DND-41 (cell line): ENCODE measurements at places on chromosomes 11 and 22.

- DNase-seq: no peak
Measured at GRCh38 chr11:16606784-16607674, 131.4 kb upstream of the C11orf58 start.

GRCh38 chr22:44668190-44668885 is 33.7 kb upstream of the PRR5 start:
- no peak for DNase-seq

GRCh38 chr11:96102664-96103078 is 178.8 kb upstream of the MTMR2 start:
- DNase-seq: no peak

DNA sequence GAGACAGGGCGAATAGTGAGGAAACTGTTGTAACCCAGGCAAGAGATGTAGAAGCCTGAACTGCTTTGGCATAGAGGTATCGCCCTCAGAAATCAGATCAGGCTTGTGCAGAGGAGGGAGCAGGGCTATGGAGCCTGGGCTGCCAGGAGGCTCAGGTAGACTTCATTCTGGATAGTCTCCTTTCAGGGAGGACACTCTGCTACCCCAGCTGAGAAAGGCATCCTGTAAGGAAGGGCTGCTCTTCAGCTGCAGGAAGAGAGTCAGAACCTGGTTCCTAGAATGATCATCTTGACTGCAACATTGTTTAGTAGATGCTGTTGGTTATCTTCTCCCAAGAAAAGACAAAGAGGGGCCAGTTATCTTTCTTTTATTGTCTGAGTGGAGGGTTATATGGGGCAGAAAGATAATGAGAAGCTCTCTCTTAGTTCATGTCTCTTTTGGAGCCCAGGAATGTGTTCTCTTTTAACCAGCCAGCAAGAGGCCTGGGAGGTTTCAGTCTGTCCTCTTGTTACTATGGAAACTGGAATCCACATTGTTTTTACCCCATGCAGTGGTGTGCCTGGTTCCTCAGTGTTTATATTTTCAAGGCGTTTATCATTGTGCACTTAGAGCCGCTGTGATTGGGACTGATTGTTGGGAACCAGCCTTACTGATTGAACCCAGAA is 95.7 kb downstream of the STIM1 start:
- DNase-seq: peak; percentile 30

GRCh38 chr11:29914203-29914930 is 102.5 kb downstream of the KCNA4 start:
- DNase-seq: no peak

DNA sequence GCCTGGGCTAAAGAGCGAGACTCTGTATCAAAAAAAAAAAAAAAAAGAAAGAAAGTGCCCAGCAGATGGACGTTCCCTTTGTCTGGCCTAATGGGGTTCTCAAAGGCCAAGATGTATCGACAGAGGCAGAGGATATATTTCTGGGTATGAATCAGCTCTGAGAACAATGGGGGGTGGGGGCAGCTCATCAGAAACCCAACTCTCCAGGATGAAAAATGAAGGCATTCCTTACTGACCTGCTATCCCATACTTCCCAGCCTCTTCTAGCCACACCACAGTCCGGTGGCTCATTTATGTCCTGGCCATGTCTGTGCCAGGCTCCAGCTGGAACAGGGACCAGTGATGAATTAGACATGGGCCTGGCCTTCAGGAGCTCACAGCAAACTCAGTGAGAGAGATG is 15.2 kb upstream of the POLD3 start:
- no peak for DNase-seq

DNA sequence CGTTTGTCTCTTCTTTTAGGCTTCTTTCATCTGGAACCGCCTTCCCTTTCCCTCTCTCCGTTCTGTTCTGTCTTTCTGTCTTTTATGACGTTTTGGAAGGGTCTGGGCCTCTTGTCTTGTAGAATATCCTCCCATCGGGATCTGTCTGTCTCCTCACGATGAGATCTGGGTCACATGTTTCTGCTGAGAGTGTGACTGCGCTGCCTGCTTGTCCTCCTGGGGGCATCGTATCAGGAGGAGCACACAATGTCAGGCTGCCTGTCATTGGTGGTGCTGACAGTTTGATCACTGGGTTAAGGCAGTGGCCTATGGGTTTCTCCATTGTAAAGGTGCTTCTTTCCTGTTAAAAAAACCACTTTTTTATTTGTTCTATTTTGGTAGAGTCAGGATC is 60.4 kb upstream of the PARVG start:
- DNase-seq: no peak

DNA sequence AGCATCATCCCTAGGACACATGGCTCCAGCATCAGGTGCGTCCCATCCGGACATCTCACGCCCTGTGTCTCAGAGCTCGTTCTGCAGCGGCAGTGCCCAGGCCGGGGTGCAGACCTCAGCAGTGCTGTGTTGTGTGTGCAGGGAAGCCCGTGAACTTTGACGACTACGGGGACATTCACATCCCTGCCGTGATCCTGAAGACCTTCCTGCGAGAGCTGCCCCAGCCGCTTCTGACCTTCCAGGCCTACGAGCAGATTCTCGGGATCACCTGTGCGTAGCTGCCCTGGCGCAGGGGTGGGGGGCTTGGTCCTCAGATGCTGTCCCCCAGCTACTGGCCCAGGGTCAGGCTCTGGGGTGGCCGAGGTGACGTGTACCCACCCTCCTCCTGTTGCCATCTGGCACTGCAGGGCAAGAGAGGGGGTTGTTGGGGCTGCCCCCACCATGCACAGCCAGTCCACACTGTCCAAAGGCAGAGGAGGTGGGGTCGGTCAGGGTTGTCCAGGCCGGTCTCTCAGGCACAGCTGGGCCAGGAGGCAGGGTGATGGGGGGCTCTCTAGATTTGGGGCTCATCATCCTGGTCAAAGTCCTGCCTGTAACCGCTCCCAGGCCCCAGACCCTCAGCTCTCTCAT is 96.5 kb downstream of the ARHGAP8 start:
- DNase-seq: no peak

DNA sequence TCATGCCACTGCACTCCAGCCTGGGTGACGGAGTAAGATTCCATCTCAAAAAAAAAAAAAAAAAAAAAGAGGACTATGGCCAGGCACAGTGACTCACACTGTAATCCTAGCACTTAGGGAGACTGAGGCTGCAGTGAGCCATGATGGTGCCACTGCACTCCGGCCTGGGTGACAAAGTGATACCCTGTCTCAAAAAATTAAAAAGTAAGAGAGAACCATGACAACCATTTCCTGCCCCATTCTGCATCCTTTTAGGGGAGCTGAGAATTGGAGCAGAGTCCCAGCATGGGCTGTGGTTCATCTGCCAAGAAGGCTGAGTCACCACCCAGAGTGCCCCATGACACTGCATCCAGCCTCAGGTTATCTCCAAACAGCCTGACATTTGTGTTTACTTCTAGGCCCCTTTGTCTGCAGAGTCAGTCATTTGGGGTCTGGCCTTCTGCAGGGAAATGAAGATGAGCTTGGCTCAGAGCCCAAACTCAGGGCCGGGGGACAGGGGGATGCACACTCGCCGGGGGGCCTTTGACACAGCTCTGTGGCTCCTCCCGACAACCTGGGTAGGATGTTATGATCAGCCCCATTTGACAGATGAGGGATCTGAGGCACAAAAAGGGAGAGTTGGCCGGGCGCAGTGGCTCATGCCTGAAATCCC is 4.7 kb downstream of the CSDC2 start:
- DNase-seq: peak; percentile 18

DNA sequence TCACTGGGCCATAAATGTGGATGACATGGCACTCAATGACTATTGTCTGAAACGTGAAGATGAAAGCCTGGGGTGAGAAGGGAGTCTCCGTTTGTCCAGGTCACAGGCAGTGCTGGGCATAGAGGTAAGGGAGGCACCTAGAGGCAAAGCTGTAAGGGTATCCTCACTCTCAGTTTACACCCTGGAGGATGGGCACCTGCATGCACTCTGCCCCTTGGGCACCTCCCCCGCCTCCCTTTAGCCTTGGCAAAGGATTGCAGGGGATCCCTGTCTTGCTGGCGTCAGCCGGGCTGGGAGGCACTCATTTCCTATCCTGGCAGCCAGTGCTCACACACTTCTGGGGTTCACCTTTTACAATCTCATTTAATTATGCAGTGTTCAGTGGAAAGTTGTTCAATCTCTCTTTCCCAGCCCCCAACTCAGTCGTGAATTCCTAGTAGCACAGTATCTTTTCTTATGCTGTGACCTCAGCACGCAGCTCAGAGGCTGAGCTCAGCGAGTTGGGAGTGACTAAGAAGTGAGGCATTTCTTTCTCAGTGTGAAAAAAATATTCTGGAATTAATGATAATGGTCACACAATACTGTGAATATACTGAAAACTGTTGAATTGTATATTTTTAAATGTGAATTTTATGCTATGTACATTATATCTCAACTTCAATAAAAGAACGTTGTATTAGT is 866.6 kb downstream of the BRD1 start:
- no peak for DNase-seq

- DNase-seq: no peak
Measured at GRCh38 chr22:21996175-21996720, 13.7 kb upstream of the TOP3B start.

GRCh38 chr11:109048098-109048497 is 373.9 kb upstream of the C11orf87 start:
- no peak for DNase-seq

DNA sequence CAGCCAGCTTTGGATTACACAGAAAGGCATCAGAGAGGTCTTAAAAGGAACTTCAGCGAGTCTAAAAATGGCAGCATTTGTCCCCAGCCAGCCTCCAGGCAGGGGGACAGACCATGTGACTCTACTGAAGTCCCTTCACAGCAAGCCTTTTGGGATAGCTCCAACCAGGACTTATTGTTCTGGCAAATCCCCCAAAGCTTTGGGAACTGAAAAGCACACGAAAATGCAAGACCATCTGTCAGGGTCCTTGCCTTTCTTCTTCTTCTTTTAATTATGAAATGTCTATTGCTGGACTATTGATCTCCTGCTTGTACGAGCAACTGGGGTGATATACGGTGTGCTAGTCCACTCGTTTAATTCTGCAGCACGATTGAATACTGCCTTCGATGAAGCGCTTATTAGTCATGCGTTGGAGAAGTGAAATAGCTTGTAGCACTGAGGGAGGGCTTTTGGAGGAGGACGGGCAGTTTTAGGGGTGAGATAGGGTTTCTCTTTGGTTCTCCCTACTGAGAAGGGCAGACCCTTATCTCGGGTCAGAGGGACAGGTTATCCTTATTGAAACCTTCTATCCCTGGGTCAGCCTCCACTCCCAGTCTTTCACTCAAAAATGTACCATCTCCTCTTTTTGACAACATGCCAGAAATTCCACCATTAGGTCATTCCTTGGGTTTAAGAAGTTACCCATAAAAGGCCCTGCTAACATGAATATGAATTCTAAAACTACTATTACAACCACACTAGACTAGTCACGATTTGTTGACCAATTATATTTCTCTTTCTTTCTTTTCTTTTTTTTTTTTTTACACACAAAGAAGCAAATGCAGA is 416.4 kb downstream of the MIAT start:
- DNase-seq: no peak

DNA sequence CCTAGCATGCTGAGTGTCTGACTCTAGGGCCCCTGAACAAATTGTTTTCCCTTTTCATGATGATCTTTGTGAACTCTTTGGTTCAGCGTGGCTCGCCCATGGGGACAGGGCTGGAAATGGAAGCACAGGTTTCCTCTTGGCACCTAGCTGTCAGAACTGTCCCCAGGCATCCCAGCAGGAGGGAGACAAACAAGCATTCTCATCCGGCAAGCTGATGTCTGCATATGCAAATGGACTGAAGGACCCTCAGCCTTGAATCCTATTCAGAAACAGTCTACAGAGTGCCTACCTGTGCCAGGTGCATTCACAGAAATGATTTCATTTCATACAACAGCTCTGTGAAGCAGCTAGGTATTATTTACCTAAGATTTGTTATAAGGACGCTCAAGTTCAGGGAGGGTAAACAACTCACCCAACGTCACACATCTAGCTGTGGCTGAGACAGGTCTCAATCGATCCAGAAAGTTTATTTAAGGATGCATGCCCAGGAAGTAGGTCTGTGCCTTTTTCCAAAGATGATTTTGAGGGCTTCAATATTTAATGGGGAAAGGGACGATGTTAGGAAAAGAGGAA is 176.4 kb downstream of the KIRREL3 start:
- DNase-seq: no peak

GRCh38 chr11:118086913-118087768 is at the start of gene SMIM35:
SMIM35 (minus strand) TSS chr11:118086963; CDS start chr11:118086757, 206 bp downstream.
- DNase-seq: no peak

DNA sequence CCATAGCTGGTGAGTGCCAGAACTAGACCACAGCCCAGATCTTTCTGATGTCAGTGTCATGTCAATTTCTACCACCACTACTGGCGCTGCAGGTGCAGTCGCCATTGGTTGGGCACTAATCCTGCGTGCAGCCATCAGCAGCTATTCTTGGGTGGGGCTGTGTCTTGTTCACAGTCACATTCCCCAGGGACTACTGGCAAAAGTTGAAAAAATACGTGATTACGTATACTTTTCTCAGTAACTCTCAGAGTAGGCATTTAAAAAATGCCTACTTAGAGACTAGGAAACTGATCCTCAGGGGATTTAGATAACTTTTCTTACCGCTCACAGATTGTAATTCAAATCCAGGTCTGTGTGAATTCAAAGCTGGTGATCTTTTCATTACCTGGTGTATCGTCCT is 127.7 kb downstream of the ADAMTS15 start:
- no peak for DNase-seq

GRCh38 chr11:121938076-121938475 is 177.9 kb downstream of the BLID start:
- DNase-seq: no peak

DNA sequence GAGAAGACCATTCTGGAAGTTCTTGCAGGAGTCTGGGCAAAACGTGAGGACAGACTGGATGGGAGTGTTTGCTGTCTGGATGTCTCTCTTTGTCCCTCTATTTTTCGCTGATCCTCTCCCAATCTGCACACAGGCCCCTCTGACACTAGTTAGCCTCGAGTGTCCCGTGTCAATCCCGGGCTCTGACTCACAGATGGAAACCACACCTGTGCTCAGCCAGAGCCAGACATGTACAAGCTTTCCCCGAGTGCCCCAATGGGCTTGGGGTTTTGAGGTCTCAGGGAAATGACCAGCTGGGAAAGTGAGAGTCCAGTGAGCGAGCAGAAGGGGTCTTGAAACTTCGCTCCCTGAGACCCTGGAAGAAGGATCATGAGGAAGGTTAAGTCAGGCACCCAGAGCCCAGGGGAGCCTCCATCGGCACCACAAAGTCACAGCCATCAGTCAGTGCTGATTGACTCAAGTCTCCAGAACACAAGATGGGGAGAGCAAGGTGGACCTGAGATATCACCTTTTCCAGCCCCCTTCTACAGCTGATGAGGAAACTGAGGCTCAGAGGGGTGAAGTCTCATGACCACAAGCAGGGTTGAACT is 13.9 kb downstream of the APOL2 start:
- no peak for DNase-seq

GRCh38 chr11:18294862-18295261 is 27.1 kb downstream of the HPS5 start:
- no peak for DNase-seq
